ENCODE measurements at places on chromosomes 13 and 19. TPM values are rescaled to one million over a fixed set of nuclear protein-coding genes. Genes with fewer than 3 reads are reported as not detected.

- no peak for DNase-seq
Measured at GRCh38 chr13:27915301-27916207, 4.2 kb upstream of the PDX1 start.

Gene TUBA3C
- not detected for polyA plus RNA-seq

DNA sequence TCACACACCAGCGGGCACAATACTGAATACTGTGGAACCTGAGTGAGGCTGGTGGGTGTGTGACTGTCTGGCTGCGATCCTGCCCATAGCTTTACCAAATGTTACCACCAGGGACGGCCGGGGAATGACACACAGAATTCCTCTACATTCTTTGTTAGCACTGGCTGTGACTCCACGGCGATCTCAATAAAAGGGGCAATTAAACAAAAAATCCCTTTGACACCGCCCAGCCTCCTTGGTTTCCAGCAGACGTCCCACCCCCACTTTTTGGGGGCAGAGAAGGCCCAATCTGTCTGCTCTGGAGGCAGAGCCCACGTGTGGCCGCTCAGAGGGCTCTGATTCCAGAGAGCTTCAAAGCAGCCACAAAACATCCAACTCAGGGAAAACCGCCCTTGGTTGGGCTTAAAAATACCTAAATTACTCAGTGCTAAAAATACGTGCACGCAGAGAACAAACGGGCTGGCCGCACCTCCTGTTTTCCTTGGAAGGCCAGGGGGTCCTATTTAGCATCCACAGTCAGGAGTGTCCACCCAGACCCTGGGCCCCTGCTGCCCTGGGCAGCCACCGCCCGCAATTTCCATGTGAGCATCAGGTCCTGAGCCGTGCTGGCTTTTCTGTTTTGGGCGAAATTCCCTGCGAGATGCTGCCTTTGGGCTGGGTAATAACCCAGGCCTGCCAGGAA, 47.8 kb downstream of the GADD45B start:
- no peak for DNase-seq

Gene COG6
- polyA plus RNA-seq, result 10.5 TPM

GRCh38 chr19:49224879-49225278, 67.3 kb downstream of the TRPM4 start:
- peak; percentile 39 for DNase-seq

GRCh38 chr13:77519808-77520207, 15.7 kb upstream of the SCEL start:
- no peak for DNase-seq

Gene ZFP36
- 104 TPM for polyA plus RNA-seq

Gene RAX2
- not detected for polyA plus RNA-seq

Gene SLC27A5
- polyA plus RNA-seq, result 2.2 TPM

GRCh38 chr19:15587663-15588062, 27.4 kb upstream of the CYP4F8 start:
- no peak for DNase-seq

Gene LGALS13
- polyA plus RNA-seq, result not detected

Gene PCDH9
- 1.1 TPM for polyA plus RNA-seq

Gene HPN
- polyA plus RNA-seq, result not detected

DNA sequence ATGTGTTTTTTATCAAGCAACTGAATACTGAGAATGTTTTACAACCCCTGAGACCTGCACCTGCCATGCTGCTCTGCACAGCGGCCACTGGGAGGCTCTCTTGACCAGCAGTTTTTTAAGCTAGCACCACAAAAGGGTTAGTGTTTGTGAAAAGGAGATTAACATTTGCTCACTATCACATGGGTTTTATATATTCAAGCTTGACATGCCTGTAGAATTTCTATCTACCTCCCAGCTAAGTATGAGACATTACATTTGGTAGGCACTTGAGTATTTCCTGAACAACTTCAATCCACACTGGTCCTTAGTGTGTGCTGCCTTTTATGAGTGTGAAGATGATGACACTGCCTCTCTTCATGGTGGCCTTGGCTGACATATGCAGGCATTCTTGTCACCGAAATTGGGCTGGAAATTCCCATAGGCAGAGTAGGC, 1238.9 kb downstream of the UQCRFS1 start:
- peak; percentile 8 for DNase-seq

Gene YJEFN3
- polyA plus RNA-seq, result 23.8 TPM

- DNase-seq, result no peak
Measured at GRCh38 chr19:35944556-35944955, 8.4 kb downstream of the LRFN3 start.

- peak; percentile 84 for DNase-seq
Measured at GRCh38 chr13:73708393-73708985, 425.7 kb downstream of the KLF12 start.
